CD8-positive, alpha-beta memory T cell (primary cell): ENCODE measurements at places on chromosomes 16 and 17. TPM values are rescaled to one million over a fixed set of nuclear protein-coding genes. Genes with fewer than 3 reads are reported as not detected.

RCVRN gene
- total RNA-seq: not detected

CLEC18A gene
- total RNA-seq: 0.13 TPM

MYH8 gene
- total RNA-seq: not detected

METTL22 gene
- 24.1 TPM for total RNA-seq

CDH8 gene
- not detected for total RNA-seq

SYCE1L gene
- 3.9 TPM for total RNA-seq

SPHK1 gene
- total RNA-seq: 18.7 TPM

BEAN1 gene
- total RNA-seq: not detected

CCDC154 gene
- total RNA-seq: 2.3 TPM

SLC38A8 gene
- not detected for total RNA-seq

CCL7 gene
- not detected for total RNA-seq

DNA sequence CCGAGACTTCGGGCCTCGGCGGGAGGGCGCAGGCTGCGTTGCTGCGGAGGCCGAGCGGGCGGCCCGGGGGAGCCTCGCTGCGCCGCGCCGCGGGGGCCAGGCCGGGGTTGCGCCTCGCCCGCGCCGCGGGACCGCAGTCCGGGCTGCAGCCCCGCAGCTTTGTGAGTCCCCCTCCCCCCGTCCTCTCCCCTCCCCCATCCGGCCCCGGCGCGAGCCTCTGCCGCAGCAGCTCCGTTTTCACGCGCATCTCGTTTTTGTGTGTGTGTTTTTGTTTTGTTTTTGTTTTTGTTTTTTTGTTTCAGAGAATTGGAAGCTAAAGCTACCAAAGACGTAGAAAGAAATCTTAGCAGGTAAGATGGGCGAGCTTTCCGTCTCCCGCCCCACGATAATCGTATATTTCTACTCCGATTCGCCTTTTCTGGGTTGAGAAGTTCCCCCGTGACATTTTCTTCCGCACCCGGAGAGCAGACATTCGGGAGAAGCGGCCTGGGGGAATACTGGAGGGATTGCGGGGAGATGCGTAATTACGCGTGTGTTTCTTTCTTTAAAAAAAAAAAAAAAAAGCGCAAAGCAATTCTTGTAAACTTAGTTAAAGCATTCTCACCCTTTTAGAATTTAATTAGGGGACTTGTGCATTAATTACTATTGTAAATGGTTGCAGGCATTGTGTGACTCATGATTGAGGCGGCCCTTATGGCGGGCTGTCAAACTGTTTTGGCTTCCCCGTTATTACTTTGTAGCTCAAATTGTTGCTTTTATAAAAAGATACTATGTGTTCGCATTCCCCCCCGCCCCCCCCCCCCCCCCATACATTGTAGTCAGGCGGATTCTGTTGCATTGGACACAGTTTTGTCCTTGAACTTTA is 732 bp downstream of the TNRC6A start:
- DNase-seq: peak; percentile 27

- no peak for DNase-seq
These were observed 541.4 kb downstream of the TOX3 start for GRCh38 chr16:52005551-52005950.

DNA sequence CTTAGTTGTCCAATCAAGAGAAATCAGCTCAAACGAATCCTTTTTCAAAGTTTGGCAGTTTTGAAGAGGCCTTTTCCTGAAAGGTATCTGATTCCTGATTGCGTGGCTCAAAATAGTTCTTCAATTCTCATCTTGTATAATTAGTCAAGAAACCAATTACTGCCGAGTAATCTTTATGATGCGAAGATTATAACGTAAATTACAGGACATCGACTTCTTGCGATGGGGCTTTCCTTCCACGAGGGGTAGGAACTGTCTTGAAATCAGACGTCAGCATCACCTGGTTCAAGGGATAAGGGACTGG is 644 bp upstream of the ARL2BP start:
- no peak for DNase-seq

DNA sequence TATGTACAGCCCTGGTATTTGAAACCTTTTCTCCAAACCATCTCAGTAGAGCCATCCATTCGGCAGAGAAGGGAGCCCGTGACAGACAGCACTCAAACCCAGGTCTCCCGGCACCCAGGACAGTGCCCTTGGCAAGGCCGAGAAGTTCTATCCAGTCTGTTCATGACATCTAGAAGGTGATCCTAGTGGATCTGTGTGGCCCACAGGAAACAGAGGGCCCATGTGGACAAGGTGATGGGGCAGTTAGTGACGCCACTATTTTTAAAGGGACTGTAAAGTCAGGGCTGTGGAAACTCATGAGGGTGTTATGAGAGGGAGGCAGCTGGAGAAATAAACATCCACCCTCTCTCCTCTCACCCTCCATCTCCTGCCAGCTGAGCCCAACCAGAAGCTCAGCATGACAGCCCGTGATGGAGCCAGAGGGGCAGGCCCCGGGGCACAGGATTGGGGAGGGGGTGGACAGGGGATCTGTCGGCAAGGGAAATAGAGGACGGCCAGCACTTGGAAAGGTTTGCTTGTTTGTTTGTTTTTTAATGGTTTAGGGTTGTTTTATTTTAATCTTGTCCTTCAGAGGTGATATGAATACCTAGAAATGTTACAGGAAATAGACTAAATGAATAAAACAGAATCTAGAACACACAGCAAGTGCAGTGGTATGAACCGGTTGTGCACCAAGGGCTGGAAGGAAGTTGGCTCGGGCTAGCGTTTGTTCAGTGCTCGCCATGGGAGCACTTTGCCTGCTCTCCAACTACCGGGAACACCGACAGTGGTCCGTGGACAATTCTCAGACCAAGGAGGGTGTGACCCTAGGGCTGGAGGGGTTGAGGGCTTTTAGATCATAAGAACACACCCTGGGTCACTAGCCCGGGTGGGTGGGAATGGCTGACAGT is 17.1 kb downstream of the MYLK3 start:
- no peak for DNase-seq

DNA sequence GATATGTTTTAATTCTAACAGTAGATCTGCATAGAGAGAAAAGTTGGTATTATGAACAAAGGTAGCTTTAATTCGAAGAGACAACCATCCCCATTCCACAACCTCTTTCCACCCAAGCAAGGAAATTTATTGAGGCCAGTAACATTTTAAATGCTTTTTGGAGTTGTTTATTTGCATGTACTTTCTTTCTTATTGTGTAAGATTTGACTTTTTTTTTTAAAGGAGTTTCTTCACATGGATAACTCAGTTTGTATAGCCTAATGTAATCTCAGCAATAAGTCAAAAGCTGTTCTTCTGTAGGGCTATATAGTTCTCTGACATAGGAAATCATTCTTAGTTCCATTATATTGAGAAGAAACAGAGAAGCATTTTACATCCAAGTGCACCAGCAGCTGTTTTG is 163.3 kb downstream of the PRKCA start:
- DNase-seq: no peak

GRCh38 chr17:60959696-60960095 is 282.0 kb downstream of the BCAS3 start:
- DNase-seq: no peak

DNA sequence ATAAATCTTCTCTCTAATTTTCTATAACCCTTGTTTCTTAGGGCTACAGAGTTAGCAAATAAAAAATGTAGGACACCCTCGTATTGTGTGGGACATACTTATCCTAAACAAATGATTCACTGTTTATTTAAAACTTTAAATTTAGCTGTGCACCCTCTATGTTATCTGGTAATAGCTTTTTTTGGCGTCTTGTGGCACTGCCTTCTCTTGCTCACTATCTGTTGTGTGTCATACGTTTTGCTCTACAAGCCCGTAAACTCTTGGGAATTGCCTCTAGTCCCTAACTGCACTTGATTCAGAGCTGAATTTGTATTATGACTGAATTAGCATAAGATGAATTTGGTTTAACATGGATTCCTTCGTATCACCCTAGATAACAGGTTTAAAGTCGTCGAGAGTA is 144.3 kb upstream of the MYOCD start:
- no peak for DNase-seq

DNA sequence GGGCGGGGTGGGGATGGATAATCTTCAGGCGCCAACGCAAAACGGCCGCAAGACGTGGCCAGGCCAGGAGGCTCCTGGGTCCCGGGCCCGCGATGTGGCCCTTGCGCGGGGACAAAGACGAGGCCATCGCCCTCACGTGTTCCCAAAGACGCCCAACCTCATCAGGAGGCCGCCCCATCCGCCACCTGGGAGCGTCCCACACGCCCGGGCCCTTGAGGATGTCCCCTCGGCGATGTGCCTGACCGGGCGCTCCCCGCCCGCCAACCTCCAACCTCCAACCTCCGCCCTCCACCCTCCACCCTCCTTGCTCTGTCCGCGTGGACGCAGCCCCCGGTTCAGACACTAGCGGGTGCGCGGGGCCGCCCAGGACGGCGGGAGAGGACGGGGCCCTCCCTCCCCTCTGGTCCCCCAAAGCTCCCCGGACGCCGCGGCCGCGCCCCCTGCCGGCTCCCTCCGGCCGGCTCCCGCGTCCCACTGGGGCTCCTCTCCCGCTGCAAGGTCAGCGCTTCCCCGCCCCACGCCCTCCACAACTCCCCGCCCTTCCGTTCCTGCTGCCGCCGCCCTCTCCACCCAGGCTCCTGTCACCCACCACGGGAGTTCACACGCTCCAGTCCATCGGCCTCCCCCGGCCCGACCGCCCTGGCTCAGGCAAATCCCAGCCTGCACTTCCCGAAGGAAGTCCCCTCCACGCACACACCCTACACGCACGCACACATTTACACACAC is 250.8 kb upstream of the RPL38 start:
- DNase-seq: no peak

DNA sequence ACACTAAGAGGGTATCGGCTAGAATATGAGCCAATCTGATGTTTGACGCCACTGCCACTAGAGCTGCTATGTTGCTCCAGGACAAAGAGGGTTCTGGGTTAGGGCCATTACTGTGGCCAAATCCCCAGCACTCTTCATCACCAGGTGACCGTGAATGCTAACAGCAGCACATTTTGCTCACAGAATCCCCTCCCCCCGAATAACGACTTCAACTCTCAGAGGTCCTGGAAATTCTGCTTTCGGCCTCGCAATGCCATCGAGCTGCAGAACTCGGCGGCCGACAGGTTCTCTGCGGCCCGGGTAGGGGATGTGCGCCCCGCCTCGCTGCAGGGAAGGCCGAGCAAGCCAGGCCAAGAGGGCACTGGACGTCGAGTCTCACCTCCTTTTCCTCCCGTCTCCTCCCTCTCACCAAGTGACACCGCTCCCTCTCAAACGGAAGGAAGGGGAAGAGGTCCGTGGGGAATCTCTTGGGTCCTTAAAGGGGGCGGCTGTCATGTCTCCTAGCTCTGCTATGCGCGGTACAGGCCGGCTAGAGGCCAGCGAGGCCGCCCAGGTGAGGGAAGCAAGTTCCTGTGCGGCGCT is 31.9 kb downstream of the CDK5R1 start:
- DNase-seq: no peak

DNA sequence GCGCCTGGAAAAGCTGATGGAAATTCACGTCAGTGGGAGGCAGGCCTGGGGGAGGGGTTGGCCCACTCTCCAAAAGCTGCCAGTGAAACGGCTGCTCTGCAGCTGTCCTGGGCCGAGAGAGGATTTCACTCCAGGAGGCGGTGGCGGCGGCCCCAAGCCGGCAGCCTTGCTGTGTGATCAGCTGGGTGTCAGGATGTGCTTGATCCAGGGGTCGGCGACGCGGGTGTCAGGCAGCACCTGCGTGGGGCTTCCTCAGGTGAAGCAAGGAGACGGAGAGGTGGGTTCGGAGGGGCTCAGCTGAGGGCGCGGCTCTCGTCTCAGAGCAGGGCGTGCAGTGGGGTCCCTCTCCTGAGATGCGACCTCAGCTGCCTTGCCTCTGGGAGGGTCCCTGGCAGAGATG is 7.0 kb downstream of the CBFA2T3 start:
- DNase-seq: no peak

DNA sequence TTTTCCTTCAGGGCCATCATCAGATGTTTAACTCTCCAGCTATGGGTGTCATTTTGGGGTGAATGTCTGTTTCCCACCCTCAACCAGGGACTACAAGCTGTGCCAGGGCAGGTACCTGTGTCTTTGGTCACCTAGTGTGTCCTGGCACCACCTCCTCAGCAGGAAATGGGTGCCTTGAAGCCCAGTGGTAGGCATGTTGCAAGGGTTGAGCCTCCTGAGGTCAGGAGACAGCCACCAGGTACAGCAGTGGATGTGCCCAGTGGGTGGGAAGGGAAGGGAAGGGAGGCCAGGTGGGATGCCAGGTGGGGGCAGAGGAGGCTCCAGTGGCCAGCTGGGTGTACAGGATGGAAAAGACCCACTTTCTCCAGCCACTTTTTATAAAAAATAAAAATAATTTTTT is 25.5 kb upstream of the ADORA2B start:
- DNase-seq: no peak

DNA sequence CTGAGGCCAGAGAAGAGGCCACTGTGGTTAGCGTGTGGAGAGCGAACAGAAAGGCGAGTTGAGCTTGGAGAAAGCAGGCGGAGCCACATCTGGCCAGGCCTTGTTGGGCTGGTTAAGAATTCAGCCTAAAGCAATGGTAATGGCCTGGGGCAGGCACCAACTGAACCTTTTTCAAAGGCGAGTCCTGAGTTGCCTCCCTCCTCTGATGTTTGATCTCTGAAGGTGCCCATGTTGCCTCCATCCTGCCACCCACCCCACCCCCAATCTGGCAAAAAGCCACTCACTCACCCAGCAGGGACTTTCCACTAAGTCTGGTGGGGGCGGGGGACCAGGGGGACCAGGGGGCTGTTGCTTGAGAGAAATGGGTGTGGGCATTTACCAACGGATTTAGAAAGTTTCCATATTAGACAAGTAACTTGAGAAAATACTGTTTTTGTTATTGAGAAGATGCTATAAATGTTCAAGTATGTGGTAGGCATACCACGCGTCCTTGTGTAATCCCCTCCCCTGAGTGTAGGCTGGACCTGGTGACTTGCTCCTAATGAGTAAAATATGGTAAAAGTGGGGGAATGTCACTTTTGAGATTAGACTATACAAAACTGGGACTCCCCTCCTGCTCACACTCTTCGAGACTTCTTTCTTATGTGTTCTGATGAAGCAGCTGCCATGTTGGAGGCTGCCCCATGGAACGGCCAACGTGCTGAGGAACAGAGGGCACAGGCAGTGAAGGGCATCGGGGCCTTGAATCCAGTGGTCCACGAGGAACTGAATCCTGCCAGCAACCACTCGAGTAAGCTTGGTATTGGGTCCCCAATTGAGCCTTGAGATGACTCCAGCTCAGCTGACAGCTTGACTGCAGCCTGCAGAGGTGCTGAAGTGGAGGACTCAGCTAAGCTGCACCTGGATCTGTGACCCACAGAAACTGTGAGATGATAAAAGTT is 29.9 kb upstream of the TNS4 start:
- peak; percentile 27 for DNase-seq

DNA sequence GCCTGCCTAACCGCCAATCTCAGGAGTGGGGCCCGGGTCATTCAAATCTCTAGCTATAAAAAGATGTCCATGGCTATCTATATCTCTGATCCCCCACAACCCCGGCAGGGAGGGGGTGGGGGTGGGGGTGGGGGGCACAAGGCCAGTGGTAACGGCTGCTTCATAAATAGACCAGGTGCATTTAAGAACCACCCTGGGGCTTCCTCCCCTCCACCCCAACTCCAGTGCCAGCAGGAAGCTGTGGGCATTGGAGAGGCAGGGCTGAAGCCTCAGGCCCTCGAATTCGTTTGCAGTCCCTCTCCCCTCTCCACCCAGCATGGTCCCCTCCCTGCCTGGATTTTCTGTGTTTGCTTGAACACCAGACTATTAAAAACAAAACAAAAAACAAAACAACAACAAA is 56.0 kb downstream of the RAP1GAP2 start:
- no peak for DNase-seq
